H1 (cell line): ENCODE measurements at places on chromosomes 1 and 21.

DNA sequence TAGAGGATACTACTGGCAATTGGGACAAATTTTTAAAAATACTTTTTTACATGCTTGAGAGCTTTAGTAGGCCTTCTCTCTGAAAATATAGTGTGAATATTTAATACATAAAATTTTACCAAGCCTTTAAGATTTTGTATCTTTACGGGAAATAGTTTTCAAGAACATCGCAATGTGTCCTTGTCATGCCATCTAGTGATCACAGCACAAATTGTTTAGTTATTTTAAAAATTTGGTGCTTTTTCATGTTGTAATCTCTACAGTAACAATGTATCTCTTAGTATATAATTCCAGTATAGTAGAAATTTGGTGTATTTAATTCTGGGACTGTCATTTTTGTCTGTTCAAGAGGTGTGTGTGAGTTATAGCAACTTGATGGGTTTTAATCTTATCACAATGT, 6.7 kb downstream of the CDC7 start:
- no peak for DNase-seq

- no peak for DNase-seq
These were observed 87.4 kb downstream of the GREM2 start for GRCh38 chr1:240524356-240525069.

DNA sequence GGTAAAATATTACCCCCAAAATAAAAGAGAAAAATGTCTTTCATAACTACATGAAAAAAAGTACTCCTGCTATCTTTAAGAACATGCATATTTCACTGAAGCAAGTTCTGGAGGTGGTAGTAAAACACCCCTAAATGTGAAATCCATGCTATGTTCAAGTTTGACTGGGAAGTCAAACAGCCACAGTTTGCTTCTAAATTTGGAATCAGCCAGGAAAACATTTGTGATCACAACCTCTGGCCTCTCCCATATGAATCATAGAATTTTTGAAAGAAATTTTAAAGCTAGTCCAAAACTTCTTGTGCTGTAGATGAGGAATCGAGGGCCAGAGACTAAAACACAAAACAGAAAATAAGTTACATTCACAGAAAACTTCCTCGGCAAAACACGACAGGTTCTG, 6.6 kb downstream of the SORT1 start:
- DNase-seq: no peak

- DNase-seq: no peak
These were observed 48.2 kb downstream of the MEGF6 start for GRCh38 chr1:3563125-3563524.

GRCh38 chr1:245802941-245803665, 648.3 kb downstream of the KIF26B start:
- no peak for DNase-seq

DNA sequence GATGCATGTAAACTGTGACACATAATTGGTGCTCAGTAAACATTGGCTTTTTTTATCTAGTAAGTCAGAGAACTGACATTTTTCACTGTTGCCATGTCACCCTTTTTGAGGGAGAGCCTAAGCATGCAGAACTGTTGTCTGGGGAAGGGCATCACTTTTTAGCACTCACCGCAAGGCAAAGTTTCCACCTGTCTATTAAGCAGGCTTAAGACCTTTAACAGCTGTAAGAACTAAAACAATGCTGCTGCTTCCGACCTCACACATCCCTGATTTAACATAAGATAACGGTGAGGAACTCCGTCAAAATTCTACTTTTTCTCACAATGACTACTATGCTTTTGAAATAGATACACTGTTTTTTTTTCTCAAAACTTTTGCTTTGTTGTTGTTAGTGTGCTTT, 554.8 kb downstream of the NUF2 start:
- no peak for DNase-seq

- no peak for DNase-seq
These were observed 12.4 kb downstream of the ANGEL2 start for GRCh38 chr1:213003256-213003655.

DNA sequence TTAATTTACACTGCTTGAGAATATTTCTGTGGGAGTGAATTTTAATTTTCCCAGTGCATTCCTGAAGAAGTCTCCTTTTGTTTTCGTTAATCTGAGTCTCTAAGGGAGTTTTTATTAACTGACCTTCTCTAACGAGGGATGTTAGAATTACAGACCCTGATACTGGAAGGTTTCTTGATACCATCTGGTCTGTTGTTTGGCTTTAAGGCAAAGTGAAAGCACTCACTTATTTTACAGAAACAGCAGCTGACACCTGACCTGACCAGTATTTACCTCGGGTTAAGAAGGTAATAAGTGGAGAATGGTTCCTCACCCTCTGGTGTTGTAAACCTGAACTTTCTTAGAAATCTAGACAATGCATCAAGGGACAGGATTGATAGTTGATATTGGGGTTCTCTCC, 12.4 kb downstream of the CDC14A start:
- DNase-seq: no peak

- DNase-seq: peak; percentile 69
These were observed 10.5 kb downstream of the MTX1 start for GRCh38 chr1:155218854-155219591.

GRCh38 chr1:23742670-23743286, 493 bp upstream of the ELOA start:
- peak; percentile 29 for DNase-seq

GRCh38 chr1:179445593-179445992, 79.8 kb downstream of the AXDND1 start:
- no peak for DNase-seq

- DNase-seq: peak; percentile 36
These were observed 13.7 kb downstream of the GLIS1 start for GRCh38 chr1:53725238-53725689.

- peak; percentile 79 for DNase-seq
These were observed 1.7 kb downstream of the LIN28A start for GRCh38 chr1:26412180-26412840.

- no peak for DNase-seq
These were observed 36.2 kb upstream of the ACTRT2 start for GRCh38 chr1:2985067-2985561.

DNA sequence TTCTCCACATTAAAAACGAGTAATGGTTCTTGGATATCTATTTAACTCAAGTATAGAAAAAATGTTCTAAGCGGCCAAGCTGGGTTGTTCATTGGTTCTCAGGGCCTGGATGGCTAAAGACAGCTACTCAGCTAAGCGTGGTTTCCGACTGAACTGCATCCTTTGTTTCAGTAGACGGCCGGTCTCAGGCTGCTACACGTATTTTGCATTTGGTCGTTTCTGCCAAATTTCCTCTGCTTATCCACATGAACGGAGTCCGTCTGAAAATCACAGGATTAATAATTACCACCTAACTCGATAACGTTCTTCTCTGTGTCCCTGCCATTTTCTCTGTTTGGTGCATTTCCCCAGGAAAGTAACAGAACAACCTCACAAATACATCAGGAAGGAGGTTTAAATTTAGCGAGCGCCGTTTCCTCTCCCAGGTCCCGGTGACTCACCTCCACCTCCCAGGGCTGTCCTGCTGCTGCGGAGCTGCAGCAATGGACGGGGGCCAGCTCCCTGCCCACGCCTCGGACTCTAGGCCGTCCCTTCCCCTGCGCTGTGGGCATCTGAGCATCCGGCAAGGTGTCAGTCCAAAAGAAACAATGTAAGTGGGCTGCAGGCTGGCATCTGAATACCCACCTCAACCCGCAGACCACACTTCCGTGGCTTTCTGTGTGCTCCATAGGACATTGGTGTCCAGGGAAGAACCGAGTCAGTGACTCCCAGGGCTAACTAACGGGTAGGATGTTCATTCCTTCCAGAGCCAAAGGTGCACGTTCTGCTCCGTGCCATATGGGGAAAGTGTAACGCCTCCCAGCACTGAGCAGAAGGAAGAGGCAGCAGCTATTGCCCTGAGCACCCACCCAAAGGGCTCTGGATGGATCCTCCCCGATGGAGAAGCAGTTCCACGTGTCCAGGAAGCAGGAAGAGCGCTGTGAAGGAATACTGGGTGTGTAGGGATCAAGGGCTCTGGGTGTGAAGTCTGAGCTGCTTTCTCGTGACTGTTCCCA, 4.1 kb upstream of the GABRD start:
- no peak for DNase-seq

GRCh38 chr21:36815284-36815683, 116.4 kb downstream of the SIM2 start:
- no peak for DNase-seq

GRCh38 chr1:109877776-109878175, 32.9 kb upstream of the CSF1 start:
- DNase-seq: no peak

- DNase-seq: no peak
These were observed 21.9 kb downstream of the FAM3B start for GRCh38 chr21:41338455-41338854.

GRCh38 chr21:42878678-42878992, 704 bp downstream of the WDR4 start:
- DNase-seq: no peak

- no peak for DNase-seq
These were observed 49.3 kb upstream of the PSEN2 start for GRCh38 chr1:226820941-226821718.

- no peak for DNase-seq
These were observed 407.0 kb downstream of the TGFB2 start for GRCh38 chr1:218752126-218752525.

DNA sequence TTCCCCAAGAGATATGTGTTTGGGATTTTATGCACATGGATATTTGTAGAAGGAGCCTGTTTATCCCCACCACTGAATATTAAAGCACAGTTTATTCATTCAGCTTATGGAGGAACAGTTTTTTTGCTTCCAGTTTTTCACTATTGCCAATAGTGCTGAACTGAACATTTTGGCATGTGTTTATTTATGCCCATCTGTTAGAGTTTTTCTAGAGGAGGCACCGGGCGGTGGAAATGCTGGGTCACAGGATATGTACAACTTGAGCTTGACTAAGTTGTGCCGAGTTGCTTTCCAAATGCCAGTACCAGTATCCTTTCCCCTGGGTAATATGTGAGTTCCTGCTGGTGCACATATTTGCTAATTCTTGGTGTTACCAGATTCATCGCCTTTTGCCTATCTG, 111.3 kb downstream of the GREM2 start:
- no peak for DNase-seq

GRCh38 chr1:29414086-29414485, 177.8 kb downstream of the PTPRU start:
- no peak for DNase-seq

DNA sequence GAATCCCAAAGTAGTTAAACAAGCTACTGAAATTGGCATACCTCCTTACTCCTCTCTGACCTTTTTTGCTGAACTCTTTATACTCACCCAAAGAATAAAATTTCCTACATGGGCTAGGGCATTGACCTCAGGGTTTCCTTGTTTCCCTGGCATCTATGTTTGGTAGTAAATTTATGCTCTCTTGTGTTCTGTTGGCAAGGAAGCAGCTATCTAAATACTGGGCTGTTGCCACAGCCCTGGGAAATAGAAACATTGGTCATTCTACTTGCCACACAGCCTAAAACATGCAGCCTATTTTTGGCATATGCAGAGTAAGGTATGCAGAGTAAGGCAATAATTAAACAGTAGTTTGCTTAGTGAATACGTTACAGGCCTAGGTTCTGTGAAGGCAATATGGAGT, 351.4 kb downstream of the HLX start:
- no peak for DNase-seq

DNA sequence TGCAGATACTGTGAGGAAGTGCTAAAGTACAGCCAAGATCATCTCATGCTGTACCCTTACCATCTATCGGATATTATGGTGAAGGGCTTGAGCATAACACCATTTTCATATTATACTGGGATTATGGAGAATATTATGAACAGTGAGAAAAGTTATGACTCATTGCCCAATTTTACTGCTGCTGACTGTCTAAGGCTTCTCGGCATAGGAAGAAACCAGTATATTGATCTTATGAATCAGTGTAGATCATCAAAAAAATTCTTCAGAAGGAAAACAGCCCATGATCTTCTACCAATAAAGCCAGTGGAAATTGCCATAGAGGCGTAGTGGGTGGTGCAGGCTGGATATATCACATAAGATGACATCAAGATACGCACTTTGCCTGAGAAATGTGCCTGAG, 47.7 kb downstream of the PPIAL4G start:
- DNase-seq: no peak

GRCh38 chr1:178500091-178500770, 3.5 kb upstream of the CLEC20A start:
- DNase-seq: no peak

DNA sequence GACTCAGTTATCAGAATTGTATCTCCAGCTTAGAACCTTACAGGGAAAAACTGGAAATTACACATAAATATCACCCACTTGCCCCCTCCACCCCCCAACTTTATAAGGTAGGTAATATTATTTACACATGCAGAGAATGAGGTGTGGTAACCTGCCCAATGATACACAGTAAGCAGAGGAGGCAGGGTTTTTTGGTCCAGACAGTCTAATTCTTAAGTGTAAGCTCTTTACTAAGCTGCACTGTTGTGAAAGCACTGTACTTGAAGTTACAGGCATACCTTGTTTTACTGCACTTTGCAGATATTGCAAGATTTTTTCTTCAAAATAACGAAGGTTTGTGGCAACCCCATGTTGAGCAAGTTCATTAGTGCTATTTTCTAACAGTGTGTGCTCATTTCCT, 24.8 kb upstream of the MYOCOS start:
- DNase-seq: no peak

- peak; percentile 89 for DNase-seq
These were observed 53.8 kb downstream of the MACF1 start for GRCh38 chr1:39258146-39258924.

- DNase-seq: no peak
These were observed 20.7 kb downstream of the IL10RB start for GRCh38 chr21:33286600-33287456.

- DNase-seq: no peak
These were observed 14.7 kb downstream of the KIAA1614 start for GRCh38 chr1:180927348-180927747.

GRCh38 chr21:29523646-29524045, 224.9 kb downstream of the BACH1 start:
- DNase-seq: no peak

DNA sequence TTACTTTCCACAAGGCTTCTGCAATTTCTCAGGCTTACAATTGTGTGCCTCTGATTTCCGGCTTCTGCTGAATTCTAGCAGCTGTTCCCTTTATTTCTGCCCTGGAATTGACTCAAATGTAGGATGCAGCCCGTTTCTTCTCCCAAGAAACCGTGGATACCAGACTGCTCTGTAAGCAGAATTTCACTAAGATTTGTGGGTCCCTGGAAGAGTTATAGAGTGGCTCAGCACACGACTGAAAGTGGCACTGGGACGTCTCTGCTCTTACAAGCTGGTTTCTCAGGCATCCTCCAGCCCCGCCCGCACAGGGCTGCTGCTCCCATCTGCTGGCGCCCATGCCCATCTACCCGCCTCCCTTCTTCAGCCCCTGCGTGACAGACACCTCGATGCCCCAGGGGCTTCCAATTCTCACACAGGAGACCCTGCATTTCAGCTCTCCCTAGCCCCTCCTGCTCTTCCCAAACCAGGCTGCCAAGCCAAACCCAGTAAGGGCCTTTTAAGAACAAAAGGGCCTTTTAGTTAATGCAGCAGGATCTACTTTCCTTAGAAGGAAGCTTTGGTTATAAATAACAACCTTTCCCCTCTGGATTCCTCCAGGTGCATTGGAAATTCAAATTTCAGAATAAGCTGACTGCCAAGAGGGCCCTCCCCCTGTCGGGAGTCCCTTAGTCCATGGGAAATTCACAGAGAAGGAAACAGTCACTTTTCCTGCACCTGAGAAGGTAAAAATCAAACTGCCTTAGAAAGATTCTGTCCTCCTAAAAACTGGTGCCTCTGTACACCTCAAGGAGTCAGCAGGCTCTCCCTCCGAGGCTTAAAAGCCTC, 45.4 kb upstream of the TENT5B start:
- no peak for DNase-seq
